ENCODE measurements at places on chromosomes 7 and 10. TPM values are rescaled to one million over a fixed set of nuclear protein-coding genes. Genes with fewer than 3 reads are reported as not detected.
A peak's percentile ranks its signal among the peaks of the same experiment; 100 is the strongest.

The MMD2 gene
- not detected for total RNA-seq

The CCDC201 gene
- total RNA-seq, result not detected

The TECTB gene
- total RNA-seq, result not detected

The PLEKHS1 gene
- total RNA-seq, result 0.13 TPM

The LIPM gene
- not detected for total RNA-seq

The SEMA3A gene
- 10.2 TPM for total RNA-seq

The SUN3 gene
- total RNA-seq, result not detected

The NACAD gene
- 6.2 TPM for total RNA-seq

DNA sequence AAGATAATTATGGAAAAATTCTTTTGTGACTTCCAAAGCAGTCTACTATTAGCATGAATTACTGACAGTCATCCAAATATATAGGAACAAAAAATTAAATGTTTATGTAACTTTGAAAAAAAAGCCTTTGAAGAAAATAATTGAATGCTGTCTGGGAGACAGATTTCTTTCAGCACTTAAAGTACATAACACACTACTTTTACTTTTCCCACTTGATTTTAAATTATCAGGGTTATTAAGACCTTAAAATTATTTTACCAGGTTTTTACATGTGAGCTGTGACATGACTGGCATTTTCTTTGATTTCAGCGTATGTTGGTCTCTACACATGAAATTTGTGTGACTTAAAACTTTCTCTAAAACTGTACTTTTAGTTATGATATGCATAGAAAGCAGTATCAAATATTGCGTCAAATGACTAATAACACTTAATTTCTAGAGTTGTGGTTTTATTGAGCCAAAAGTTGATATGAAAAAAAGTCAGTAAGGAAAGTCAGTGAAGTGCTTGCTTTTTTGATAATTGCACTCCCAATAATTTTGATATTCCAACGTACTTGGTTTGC, 3.1 kb downstream of the PTEN start:
- DNase-seq, result no peak

DNA sequence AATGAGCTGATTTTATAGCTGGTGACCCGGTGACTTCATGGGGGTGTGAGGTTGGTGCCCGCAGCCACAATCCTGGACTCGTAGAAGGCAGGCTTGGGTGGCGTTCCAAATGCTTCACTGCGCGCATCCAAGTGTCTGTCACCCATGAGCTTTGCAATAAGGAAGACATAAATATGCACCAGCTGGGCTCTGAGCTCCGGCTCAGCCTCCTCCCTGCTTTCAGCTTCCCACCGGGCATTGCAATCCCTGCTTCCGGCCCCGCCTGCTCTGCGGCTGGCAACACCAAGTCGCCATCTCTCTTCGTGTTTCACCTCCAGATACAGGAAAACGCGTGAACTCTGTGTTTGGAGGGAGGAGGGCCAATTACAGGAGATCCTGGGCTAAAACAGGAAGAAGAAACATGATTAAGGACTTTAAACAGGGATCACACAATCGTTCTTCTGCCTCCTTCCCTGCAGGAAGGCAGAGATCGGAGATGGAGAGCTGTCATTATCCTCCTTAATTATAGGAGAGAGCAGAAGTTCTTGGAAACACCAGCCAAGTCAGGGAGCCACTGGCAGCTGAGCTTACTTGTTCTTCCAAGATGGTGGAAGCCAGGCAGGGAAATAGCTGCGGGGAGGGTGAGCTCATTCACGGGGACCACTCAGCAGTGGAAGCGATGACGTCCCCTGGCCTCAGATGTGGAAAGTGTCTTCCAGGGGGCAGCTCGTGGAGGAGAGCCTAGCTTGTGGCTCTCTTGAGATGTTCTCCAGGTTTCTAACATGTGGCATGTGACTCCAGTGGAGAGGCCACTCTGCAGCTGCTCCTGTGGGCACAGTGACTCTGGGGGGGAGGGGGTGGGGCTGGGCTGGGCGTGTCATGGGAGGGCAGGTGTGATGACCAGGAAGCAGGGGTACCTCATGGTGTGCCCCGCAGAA, 134.9 kb downstream of the CAMK1D start:
- DNase-seq, result no peak

DNA sequence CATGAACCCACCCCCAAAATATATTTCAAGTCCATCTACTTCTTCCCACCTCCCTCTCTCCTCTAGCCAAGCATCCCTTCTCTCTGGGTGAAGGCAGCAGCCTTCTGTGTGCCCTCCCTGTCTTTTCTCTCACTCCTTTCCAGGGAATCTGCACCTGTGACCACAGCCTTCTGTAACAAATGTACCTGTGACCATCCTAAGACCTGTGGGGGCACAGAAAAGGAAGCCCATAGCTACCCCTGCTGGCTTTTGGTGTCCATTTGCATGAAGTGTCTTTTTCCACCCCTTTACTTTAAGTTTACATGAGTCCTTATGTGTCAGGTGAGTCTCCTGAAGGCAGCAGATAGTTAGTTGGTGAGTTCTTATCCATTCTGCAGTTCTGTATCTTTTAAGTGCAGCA, 2.0 kb upstream of the TBXAS1 start:
- DNase-seq, result no peak

DNA sequence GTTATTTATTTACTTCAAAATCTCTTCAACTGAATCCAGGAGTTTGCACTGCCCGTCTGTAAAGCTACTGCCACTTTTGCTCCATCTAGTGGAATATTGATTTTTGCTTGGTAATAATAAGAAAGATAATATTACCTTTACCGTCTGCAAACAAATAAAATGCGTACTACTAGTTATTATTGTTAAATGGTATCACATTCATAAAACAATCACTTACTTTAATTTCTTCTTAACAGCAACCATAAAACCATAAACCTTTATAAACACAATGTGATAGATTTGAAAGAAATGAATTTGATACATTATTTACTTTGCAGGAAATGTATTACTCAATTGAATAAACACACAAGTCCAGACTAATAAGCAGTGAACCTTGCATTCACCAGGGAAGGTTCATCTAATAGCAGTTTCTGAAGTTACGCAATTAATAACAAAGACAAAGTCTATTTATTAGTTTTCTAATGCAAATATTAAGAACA, 6.4 kb downstream of the AGMO start:
- DNase-seq, result no peak

GRCh38 chr10:78458983-78459638, 425.4 kb downstream of the RPS24 start:
- no peak for DNase-seq

GRCh38 chr7:37013771-37014170, 289.5 kb upstream of the AOAH start:
- DNase-seq, result no peak

- DNase-seq, result no peak
Measured at GRCh38 chr10:109306698-109307097, 616.6 kb downstream of the XPNPEP1 start.

- DNase-seq, result no peak
Measured at GRCh38 chr10:17504547-17505245, 50.3 kb upstream of the ST8SIA6 start.

GRCh38 chr10:72954596-72955554, at the start of gene PLA2G12B:
TSS of gene PLA2G12B (minus strand) at chr10:72954806. CDS start at chr10:72954685, 121 bp downstream.
- DNase-seq, result no peak

GRCh38 chr10:93473161-93473560, 9.0 kb downstream of the MYOF start:
- no peak for DNase-seq

GRCh38 chr10:124672181-124672638, 72.0 kb downstream of the FAM53B start:
- DNase-seq, result no peak

GRCh38 chr7:132113536-132114371, 462.5 kb downstream of the PLXNA4 start:
- DNase-seq, result peak; percentile 47

- no peak for DNase-seq
Measured at GRCh38 chr10:94361171-94361794, 1.5 kb downstream of the NOC3L start.

- no peak for DNase-seq
Measured at GRCh38 chr7:28488061-28488791, 75.9 kb downstream of the CREB5 start.

DNA sequence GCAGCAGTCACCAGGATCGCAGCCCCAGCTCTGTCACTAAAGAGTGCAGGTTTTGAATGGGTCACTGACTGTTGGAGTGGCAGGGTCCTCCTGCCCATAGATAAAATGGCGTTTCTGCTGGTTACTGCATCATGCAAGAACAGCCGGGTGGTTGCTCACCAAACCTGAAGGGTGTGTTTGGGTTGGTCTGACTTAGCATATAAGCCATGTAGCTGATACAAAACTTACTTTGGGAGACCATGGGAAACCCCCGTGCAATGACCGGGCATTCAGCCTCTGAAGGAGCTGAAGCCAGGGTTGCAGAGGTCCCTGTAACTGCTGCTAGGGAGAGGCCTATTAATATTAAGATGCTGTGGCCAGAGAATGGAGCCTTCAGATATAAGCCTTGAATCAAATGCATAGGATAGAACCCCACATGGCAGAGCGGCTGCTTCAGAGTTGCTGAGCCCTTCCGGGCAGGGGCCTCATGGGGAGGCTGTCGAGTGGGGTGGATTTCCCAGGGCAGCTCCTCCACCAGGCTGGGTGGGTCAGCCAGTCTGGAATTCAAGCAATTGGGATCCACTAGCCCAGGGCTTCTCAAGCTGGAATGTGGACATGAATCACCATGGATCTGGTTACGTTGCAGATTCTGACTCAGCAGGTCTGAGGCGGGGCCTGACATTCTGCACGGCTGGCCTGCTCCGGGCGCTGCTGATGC, 70.9 kb upstream of the CTBP2 start:
- DNase-seq, result no peak

- no peak for DNase-seq
Measured at GRCh38 chr7:30924624-30925023, 13.0 kb downstream of the AQP1 start.

DNA sequence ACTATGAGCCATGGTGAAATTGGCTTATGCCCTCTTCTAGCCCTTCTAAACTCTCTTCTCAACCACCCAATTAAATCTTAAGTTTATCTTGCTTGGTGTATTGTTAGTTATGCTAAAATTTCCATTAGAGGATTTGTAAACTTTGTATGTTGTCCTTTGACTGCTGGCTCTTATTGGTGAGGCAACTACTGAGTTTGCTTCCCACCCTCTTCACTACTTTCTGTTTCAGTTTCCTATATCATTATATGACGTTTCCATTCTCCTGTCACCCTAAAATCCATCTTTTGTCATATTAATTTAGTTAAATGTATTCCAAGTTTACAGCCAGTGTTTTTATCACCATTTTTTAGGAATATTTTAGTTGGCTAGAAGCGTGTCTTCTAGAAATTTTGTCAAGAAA, 80.9 kb upstream of the VWC2 start:
- DNase-seq, result no peak

DNA sequence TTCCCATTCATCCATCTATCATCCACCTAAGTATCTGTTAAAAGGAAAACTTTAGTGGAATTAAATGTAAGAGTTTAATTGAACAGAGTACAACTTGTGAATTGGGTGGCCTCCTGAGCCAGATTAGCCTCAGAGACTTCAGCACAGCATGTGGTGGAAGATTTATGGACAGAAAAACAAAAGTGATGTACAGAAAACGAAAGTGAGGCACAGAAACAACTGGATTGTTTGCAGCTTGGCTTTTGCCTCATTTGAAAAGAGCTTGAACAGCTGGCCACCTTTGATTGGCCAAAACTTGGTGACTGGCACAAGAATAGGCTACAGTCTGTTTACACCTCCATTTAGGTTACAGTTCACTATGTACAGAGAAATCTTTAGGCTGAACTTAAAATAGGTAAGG, 1463.4 kb upstream of the CELF2 start:
- no peak for DNase-seq

GRCh38 chr10:51000164-51000563, 74.1 kb upstream of the PRKG1 start:
- DNase-seq, result no peak

DNA sequence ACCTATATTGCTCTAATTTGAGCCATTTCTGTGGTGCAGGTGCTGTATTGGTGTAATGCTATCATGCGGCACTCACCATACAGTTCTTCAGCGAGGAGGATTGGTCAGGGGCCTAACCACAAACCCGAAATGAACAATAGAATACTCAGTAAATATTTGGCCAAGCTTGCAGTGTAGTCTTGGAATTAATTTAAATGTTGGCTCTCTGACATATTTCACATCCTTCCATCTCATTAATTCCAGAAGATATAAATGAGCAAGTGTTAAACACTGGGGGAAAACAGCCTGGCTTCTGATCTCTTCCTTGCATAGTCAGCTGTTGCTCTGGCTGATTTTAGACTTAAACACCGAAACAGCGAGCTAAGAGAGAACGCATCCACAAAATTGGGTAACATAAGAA, 663.1 kb upstream of the GHITM start:
- DNase-seq, result no peak

GRCh38 chr7:29937132-29937531, 52.5 kb downstream of the SCRN1 start:
- no peak for DNase-seq

GRCh38 chr7:33050535-33051318, 11.8 kb downstream of the NT5C3A start:
- no peak for DNase-seq

DNA sequence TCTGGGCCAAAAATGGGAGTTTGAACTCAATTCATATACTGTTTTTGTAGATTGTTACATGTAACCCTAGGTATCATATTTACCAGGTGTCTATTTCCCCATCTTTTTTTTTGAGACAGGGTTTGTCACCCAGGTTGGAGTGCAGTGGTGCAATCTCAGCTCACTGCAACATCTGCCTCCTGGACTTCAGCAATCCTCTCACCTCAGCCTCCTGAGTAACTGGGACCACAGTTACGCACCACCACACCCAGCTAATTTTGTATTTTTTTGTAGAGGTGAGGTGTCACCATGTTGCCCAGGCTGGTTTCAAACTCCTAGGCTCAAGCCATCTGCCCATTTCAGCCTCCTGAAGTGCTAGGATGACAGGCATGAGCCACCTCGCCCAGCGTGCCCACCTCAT, 28.2 kb upstream of the FBXW4 start:
- DNase-seq, result no peak

DNA sequence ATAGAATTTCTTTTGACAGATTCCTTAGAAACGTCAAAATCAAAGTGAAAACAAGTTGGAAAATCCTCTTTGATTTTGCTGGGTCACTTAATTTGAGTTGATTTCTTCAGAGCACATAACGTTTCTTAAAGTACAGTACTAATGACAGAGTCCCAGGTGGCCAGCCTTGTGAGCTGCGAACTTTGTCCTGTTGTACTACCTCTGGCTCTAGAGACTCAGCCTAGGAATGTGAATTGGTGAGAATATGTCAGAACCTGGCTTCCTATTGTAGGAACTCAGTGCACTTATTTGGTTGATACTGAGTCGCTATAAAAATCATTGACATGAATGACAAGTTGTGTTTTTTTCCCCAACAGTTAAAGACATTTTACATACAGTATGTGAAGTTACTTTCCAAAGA, 20.2 kb downstream of the SDK1 start:
- no peak for DNase-seq

All from mesenteric fat pad (tissue), 1 donor.